ENCODE measurements at places on chromosomes 4 and X. TPM values are rescaled to one million over a fixed set of nuclear protein-coding genes. Genes with fewer than 3 reads are reported as not detected.

The CEP135 gene
- total RNA-seq, result 16.8 TPM

The HERC3 gene
- total RNA-seq, result 29.0 TPM

The PNCK gene
- not detected for total RNA-seq

- H3K27ac ChIP-seq, result no peak overlapping the region
- no peaks in the 10 kb centered on the region for H3K27me3 ChIP-seq
- H3K36me3 ChIP-seq, result no peaks in the 10 kb centered on the region
- no peak overlapping the region for H3K4me3 ChIP-seq
- no peak for DNase-seq
- H3K4me1 ChIP-seq, result no peaks in the 10 kb centered on the region
Measured at GRCh38 chr4:188879598-188879997, 740.4 kb downstream of the TRIML1 start.

DNA sequence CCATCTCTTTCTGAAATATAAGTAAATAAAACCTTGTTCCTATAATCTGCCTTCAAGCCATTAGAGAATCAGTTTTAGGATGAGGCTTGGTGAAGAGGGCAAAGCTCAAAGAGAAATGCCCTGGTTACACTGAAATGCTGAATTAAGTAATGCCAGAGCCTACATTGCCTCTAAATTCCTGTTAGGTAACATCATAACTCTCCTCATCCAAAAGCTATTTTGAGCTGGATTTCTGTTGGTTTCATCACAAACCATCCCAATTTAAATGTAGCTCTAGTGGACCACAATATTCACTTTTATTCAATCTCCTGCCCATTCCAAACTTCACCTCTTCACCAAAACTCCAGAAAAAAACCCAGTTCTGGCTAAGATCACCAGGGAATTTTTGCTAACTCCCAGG is 1319.7 kb upstream of the TENM3 start:
- no peaks in the 10 kb centered on the region for H3K36me3 ChIP-seq
- H3K27ac ChIP-seq, result no peak overlapping the region
- H3K27me3 ChIP-seq, result no peaks in the 10 kb centered on the region
- H3K4me3 ChIP-seq, result no peak overlapping the region

GRCh38 chr4:24456431-24456830 is 127.9 kb downstream of the DHX15 start:
- no peak overlapping the region for H3K4me3 ChIP-seq
- peaks cover 11% of the 10 kb centered on the region for H3K27me3 ChIP-seq
- H3K36me3 ChIP-seq, result no peaks in the 10 kb centered on the region
- no peak overlapping the region for H3K27ac ChIP-seq
- no peak for DNase-seq

GRCh38 chr4:84547211-84547610 is 35.7 kb upstream of the CDS1 start:
- DNase-seq, result no peak
- no peaks in the 10 kb centered on the region for H3K36me3 ChIP-seq
- H3K27me3 ChIP-seq, result peaks cover 3% of the 10 kb centered on the region
- H3K4me1 ChIP-seq, result no peaks in the 10 kb centered on the region

DNA sequence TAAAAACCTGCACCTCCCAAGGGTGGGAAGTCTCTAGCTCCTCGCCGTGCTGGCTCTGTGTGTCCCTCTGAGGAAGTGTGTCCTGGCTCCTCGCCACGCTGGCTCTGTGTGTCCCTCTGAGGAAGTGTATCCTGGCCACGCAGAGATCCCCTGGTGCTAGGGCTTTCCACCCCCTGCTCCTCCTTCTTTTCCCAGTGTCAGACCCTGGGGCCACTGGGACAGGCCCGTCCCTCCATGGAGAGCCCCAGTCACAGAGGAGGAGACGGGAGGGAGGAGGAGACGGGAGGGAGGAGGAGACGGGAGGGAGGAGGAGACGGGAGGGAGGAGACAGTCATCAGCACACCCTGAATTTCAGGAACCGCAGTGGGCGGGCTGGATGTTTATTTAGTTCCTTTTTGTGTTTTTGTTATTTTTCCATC is 53.8 kb upstream of the HGFAC start:
- no peak for DNase-seq
- no peak overlapping the region for H3K4me3 ChIP-seq

- H3K27ac ChIP-seq, result no peak overlapping the region
- no peaks in the 10 kb centered on the region for H3K27me3 ChIP-seq
- no peaks in the 10 kb centered on the region for H3K36me3 ChIP-seq
- no peak overlapping the region for H3K4me3 ChIP-seq
- no peak for DNase-seq
Measured at GRCh38 chr4:150098214-150098613, 20.0 kb downstream of the DCLK2 start.

DNA sequence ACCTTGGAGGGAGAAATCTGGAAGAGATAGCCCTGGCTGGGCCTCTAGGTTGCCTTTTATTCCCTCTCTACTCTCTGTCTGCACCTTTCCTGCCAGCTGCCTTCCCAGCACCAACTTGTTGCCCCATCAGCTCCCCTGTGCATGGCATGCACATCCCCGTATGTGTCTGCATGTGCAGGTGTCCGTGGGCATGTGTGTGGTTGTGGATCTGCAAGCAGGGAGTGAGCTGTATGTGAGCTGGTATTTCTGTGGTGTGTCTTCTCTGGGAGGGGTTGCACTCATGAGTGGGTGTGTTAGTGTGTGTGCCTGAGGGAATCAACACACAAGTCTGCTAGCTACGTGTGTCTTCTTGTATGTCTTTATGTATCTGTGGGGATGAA is 9.9 kb downstream of the L1CAM start:
- peak overlapping the region; percentile 38 for H3K27ac ChIP-seq
- no peaks in the 10 kb centered on the region for H3K36me3 ChIP-seq
- H3K4me3 ChIP-seq, result peak overlapping the region; percentile 20
- peaks cover 8% of the 10 kb centered on the region for H3K27me3 ChIP-seq
- H3K4me1 ChIP-seq, result peaks cover 10% of the 10 kb centered on the region

DNA sequence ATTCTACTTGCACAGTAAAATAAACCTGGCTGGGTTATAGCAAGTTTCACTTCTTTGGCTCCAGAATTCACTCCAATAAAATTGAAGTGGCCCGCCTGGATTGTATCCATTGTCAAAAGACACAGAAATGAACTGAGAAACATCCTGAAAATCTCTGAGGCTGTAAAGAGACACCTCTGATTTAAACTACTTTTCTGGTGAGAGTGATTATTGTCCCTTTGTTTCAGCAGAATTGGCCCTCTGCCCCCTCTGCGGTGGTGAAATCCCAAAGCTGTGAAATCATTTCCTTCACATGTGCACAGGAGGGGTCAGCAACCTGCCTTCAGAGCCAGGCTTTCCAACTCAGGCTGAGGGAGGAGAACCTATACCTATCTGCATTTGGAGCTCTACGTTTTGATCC is 23.0 kb downstream of the GAB3 start:
- no peak overlapping the region for H3K27ac ChIP-seq
- no peak overlapping the region for H3K4me3 ChIP-seq
- H3K4me1 ChIP-seq, result peaks cover 85% of the 10 kb centered on the region
- no peaks in the 10 kb centered on the region for H3K27me3 ChIP-seq
- no peaks in the 10 kb centered on the region for H3K36me3 ChIP-seq
- no peak for DNase-seq

DNA sequence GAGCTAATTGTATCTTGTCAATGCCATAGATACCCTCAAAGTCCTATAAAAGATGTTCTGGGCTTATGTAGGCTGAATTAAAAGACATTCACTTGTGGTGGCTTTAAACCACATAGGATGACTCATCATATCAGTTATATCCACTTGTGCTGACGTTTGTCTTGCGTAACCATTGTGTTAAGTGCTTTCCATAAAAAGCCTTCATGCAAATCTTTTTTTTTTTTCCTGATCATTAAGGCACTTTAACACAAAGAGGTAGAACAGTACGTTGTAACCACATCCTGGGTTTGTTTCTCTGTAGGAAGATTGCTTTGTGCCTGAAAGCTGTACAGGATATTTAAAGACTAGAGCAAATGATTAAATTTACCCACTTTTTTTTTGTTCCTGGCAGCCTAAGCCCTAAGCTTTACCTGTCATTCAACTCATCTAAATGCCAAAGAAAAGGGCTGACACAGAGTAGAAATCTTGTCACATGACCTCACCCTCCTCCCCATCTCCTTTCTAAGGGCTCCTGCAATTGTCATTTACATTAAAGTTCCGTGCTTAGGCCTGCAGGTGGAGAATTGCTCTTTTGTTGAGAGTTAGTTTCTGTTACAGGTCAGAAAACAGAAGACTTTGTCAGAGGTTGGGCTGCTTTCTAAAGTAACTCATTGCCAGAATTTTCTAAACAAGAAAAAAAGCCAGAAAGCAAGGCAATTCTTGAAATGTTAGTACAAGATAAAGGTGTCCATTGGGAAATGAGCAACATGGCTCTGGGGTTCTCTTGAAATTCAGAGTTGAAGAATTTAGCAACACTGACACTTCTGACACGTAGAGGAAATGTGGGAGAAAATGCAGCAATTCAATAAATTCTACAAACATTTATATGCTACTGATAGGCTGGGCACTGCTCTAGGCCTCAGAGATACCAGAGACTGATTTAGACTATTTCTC is 555.6 kb downstream of the PPARGC1A start:
- H3K27ac ChIP-seq, result peak overlapping the region; percentile 87
- no peaks in the 10 kb centered on the region for H3K27me3 ChIP-seq
- H3K36me3 ChIP-seq, result no peaks in the 10 kb centered on the region
- peak overlapping the region; percentile 26 for H3K4me3 ChIP-seq
- DNase-seq, result peak; percentile 34
- H3K4me1 ChIP-seq, result peaks cover 31% of the 10 kb centered on the region

DNA sequence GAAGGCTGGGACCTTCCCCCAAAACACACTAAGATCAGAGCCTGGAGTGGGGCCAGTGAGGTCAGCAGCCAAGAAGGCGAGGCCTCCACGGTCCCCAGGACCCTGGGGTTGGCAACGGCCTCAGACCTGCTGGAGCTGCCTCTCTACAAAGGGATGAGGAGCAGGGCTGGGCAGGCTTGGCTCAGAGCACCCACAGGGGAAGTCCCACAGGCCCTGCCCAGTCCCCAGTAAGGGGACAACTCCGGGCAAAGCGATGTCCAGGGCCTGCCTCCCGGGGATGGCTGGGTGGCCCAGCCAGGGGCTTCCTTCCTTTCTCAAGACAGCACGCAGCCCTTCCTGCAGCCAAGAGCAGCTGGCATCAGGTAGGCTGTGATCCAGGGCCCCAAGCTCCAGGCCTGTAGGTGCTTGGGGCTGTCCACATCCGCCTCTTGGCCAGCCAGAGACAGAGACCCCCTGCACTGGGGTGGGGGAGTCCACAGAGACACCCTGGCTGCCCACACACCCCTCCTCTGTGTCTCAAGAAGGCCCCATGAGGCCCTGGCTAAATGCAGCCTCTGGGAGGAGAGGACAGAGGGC is 5.7 kb downstream of the MXD4 start:
- peaks cover 3% of the 10 kb centered on the region for H3K4me1 ChIP-seq
- DNase-seq, result peak; percentile 7
- H3K27me3 ChIP-seq, result no peaks in the 10 kb centered on the region
- H3K27ac ChIP-seq, result no peak overlapping the region
- peaks cover 1% of the 10 kb centered on the region for H3K36me3 ChIP-seq

DNA sequence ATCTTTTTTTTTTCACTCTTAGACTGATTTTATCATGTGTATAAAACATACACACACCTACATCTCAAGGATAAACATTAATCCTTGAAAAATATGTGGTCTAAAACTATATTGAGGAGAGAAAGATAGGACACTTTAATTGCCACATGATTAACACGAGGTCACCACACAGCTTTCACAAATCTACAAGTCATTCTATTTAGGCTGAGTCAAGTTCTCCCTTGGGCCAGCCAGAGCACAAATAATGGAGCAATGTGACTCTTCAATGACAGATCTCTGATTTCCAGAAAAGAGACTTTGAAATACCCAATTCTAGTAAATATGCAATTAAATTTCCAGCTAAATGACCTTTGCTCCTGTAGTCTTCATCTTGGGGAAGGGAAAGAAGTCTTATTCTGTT is 12.9 kb upstream of the ADH4 start:
- no peak for DNase-seq
- H3K27me3 ChIP-seq, result no peaks in the 10 kb centered on the region
- H3K27ac ChIP-seq, result no peak overlapping the region
- H3K4me1 ChIP-seq, result no peaks in the 10 kb centered on the region

DNA sequence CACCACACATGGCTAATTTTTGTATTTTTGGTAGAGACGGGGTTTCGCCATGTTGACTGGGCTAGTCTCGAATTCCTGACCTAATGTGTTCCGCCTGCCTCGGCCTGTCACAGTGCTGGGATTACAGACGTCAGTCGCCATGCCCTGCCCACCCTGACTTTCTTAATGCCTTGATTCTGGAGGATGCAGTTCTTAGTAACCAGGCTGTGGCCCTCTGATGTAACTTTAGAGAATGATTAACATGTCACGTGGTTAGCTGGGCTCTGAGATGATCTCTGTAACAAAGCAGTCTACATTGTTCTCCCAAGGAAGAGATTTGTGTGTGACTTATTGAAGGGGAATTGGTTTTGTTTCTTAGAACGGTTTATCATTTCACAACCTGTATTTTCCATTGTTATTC is 30.6 kb downstream of the ANK2 start:
- no peak overlapping the region for H3K27ac ChIP-seq
- no peaks in the 10 kb centered on the region for H3K4me1 ChIP-seq
- peaks cover 5% of the 10 kb centered on the region for H3K27me3 ChIP-seq
- DNase-seq, result no peak

- no peak for DNase-seq
- no peak overlapping the region for H3K4me3 ChIP-seq
- peaks cover 5% of the 10 kb centered on the region for H3K36me3 ChIP-seq
Measured at GRCh38 chr4:184441461-184442313, 32.7 kb downstream of the IRF2 start.

DNA sequence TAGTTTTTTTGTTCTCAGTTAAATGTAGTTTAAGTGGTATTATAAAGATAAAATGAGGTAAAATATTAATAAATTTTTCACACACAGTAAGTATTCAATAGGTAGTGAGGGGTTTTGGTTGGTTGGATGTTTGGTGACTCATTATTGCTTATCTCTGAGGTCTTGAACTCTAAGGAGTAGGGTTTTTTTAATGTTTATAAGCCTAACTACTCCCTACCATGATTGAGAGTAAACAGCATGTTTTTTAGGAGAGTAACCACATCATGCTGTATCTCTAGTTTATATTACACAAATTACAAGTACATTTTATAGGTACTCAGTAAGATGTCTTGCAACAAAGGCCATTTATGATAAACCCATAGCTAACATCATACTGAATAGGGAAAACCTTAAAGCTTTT is 181.6 kb downstream of the MAPK10 start:
- H3K4me3 ChIP-seq, result no peak overlapping the region
- no peaks in the 10 kb centered on the region for H3K36me3 ChIP-seq
- no peak for DNase-seq
- no peaks in the 10 kb centered on the region for H3K4me1 ChIP-seq
- H3K27me3 ChIP-seq, result no peaks in the 10 kb centered on the region
- H3K27ac ChIP-seq, result no peak overlapping the region

Measured in activated CD4-positive, alpha-beta memory T cell treated with anti-CD3 and anti-CD28 coated beads for 36 hours (primary cell).